Urothelium cell line (cell line): ENCODE measurements at places on chromosomes 12 and 14.

- no peak for DNase-seq
These were observed 94.0 kb downstream of the C12orf50 start for GRCh38 chr12:87935216-87935615.

DNA sequence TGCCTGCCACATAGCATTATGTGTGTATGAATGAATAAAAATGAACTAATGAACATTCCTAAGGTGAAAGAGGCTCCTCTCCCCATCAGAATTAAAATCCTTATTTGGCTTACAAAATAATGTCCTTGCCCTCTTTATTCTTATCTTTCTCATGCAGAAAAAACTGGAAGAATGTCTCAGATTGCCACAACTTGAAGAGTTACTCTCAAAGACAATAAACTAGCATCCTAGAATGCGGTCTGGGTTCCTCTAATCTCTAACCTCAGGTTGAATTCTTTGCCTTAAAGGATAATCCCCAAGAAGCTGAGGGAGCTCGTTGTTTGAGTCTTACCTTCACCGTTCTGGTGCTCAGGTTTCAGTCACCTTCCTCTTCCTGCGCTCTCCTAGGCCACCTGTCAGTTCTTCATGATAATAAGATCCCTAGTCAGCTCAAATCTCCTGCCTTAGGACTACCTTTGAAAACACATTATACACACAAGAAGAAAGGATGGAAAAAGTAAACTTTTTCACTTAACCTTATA is 147.1 kb downstream of the PHLDA1 start:
- no peak for DNase-seq

DNA sequence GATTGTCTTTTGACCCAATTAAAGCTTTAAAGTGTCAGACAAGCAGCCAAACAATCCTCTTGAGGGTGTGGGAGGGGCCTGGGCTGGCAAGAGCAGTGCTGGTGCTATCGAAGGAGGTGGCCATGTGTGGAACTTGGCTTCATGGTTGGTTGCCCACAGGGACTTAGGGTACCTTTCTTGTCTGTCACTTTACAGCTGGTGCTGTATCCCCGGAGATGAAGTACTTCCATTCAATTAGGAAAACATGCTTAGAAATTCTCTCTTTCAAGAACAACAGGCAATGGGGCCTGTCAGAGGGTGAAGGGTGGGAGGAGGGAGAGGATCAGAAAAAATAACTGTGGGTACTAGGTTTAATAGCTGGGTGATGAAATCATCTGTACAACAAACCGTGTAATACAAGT is 86.5 kb downstream of the DAAM1 start:
- DNase-seq: peak; percentile 48

GRCh38 chr12:52543985-52544883 is 8.7 kb downstream of the KRT71 start:
- no peak for DNase-seq

DNA sequence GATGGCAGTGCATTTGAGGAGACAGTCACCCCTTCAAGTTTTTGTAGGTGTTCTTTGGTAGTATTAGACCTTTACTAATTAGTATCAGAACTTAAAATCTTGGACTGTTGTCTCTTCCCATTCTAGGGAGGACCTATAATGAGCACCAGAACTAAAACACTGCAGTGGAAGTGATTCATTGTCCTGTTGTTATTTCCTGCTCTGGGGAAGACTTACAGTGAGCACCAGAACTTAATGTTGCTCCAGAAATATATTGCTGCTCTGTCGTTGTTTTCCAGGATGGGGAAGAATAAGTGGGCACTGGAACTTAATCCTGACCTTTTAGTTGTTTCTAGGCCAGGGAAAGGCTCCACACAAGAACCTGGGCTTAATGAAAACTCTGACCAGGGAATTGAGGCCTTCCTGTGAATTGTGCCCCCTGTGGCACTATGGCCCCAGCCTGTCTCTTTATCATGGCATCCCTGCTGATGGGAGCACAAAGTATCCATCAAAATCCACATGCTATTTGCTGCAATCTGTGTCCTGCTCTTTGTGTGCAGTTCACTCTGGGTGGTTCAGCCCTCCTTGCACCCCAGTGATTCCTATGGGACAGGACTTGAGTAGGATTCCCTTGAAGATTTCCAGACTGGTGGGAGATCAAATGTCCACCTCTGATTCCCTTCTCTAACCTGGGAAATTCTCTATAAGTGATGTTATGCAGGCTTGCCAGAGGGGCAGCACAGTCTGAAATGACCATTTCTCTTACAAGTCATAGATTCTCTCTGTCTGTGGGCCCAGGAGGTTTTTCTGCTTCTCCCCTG is 175.8 kb downstream of the PAWR start:
- no peak for DNase-seq

DNA sequence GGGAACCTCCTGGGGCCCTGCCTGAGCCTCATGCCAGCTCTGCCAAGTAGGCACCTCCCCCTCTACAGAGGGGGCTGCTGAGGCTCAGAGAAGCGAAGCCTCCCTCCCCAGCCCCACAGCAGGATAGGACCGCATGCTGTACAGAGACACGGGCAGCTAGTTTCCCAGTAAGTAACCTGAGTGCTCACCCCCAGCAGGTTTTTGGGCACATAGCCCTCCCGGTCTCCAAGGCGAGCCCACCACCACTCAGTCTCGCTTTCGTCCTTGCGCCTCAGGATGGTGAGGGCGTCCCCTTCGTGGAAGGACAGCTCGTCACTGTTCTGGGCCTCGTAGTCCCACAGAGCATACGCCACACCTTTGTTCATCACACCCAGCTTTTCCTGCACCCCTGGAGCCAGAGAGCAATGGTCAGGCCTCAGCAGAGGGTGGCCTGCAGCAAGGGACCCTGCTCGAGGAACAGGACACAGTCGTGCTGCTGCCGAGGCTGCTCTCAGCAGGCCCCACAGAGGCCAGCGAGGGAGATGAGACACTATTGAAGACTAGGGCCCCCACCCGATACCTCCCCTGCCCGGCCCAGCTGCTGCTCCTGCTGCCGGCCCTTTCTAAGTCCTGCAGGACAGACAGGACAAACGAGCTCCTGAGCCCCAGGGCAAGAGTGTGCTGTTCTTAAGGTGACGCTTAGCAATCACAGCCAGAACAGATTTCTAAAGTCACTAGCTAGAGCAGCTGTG is 20.4 kb downstream of the ZFYVE21 start:
- no peak for DNase-seq

DNA sequence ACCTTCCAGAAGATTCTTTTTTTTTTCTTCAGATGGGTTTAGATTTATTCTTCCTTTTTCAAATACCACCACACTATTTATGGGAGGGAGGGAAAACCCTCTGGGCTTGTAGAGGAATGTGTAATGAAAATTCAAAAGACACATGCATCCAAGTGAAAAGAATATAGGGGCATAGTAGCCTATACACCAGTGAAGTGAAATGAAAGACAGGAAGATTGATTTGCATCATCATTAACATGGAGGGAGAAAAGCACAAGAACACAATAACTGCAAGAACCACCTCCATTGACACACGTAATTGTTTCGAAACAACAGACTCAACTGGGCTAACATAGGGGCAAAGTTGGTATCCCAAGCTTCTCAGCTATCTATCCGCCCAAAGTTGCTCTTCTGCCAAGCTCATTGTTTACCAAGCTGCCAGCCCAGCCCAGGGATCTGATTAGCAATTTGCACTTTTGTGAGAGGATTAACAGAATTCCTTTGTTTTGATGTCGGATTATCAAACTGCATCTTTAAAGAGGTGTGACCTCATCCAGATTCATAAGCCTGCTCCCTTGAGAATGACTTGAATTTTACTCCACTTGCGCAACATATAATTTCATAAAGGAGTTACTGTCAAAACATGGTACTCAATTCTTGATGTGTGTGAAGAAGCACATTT is 430.5 kb upstream of the SOX5 start:
- DNase-seq: no peak

DNA sequence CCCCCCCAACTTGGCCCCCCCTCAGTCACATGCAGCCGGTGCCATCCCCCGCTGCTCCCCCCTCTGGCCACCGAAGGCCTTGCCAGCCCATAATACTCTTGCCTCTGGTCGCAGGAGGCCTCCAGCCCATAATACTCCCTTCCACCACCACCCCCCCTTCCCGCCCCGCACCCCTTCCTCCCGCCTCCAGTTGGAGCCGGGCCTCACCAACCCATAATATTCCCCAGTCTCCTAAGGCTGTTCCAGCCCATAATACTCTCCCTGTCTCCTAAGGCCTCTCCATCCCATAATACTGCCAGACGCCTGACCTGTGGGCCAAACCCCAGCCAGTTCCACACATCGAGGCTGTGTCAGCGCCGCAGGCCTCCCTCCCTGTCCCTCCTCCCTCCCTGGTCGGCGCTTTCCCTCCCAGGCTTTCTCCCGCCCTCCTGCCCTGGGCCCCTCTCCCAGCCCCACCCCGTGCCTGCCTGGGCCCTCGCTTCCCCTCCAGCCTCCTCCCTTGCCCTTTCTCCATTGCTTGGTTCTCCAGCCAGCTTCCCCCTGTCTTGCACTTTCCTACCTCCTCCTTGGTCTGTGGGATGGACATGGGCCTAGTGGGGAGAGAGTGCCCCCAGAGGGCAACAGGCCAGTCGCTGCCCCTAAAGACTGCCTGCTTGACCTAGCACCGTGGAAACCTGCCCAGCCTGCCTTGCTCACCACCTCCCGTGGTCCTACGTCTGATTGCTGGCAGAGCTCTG is 6.8 kb upstream of the CHD4 start:
- DNase-seq: peak; percentile 96

- DNase-seq: no peak
These were observed 31.1 kb downstream of the METAP2 start for GRCh38 chr12:95505039-95505438.

DNA sequence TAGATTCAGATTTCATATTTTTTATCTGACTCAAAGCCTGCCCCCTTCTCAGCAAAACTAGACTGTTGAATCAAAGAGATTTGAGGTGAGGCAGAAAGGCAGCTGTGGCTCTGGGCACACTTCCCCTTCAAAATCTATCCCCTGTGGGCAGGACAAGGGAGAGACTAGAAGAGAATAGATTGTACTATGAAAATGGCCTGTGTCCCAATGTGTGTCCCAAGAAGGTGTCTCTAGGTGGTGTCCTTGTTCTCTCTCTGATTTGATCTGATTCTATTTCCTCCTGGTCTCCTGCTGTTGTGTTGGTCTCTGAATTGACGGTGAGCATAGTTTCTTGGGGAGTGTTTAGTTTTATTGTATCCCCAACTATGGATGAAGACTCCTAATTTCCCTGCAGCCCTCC is 565.8 kb upstream of the ATP2B1 start:
- no peak for DNase-seq

DNA sequence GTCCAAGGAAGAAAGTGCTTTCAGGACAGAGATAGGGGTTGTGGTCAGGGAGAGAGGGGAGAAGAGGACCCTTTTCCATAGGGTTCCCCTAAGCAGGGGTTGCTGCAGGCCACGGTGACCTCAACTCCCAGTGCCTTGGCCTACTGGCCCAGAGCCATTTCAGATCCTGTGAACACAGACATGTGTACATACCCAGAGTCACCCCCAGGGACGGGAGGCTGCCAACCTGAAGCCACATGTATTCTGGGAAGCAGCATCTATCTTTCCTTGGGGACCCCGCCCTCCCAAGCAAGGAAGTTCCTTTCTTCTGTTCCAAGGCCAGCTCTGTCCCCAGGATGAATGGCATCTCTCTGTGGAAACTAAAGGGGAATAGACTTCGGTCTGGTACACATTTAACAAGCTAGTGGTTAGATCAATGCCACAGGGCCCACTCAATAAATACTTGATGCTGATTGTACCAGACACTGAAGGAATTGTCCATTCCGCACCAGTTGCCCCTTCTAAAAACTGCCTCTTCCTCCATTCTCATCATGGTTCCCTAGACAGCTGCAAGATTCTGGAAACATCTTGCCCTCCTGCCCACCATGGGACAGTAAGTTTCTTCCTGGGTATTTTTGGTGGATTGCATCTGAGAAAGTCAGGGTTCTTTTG is 25.2 kb upstream of the DGLUCY start:
- no peak for DNase-seq

GRCh38 chr14:103122947-103123633 is at the start of gene TNFAIP2:
TSS of gene TNFAIP2 (plus strand) at chr14:103123461. CDS start at chr14:103126458, 2,997 bp downstream.
- no peak for DNase-seq

DNA sequence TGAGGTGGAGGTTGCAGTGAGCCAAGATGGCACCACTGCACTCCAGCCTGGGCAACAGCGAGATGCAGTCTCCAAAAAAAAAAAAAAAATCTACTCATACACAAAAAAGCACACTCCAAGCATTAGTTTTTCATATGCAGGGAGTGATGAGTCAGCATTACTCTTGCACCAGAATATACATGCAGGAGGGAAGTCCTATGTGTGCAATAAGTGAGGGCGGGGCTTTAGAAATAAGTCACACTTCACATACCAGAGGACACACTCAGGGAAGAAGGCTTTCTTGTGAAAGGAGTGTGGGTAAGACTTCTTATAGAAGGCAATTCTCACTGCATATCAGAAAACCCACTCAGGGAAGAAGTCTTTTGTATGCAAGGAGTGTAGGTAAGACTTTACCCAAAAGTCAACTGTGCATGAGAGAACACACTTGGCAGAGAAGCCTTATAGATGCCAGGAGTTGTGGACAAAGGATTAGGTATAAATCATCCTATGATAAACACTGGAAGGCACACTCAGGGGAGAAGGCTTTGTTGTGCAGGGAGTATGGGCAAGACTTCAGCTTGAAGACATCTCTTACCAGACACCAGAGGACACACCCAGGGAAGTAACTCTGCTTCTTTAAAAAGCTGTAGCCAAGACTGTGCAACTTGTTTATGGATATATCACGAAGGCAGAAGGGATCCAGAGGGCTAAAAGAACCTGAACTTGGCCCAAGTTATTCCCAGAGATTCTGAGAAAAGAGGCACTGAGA is 50.5 kb downstream of the ATF7 start:
- no peak for DNase-seq

GRCh38 chr12:82436354-82436753 is 78.0 kb downstream of the METTL25 start:
- DNase-seq: no peak

DNA sequence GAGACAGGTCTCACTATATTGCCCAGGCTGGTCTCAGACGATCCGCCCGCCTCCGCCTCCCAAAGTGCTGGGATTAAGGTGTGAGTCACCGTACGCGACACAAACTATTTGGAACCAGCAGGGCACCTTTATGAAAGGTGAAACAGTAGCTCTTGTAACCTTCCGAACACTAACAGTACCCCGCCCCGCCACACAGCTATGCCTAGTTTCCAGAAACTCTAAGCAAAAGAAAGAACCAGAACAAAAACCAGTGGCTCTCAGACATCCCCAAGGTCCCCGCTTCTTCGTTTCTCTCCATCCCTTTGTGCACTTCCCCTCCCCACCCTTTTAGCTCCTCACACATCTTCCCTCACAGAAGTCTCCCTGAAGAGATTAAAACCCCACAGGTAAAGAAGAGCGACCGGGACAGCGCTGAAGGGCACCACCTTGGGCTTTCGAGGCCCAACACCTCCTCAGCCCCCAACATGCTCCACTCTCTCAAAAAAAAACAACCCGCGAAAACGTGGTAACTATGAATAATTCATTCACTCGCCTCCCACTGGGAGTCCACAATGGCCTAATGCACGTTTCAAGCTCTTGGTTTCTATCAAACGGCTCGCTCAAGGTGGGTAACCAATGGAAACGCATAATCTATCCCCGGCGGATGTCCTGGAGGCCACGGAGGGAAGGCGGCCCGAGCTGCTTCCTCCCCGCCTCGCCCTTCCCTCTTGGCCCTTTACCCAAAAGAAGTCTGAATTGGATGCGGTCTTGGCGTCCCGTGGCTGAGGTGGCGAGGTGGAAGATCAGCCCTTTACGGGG is 877 bp downstream of the BAG5 start:
- DNase-seq: no peak

- peak; percentile 91 for DNase-seq
These were observed 33.8 kb downstream of the SPTB start for GRCh38 chr14:64845878-64846277.
